ENCODE measurements at places on chromosomes 6 and 20.

GRCh38 chr6:68279793-68280557, 355.1 kb upstream of the ADGRB3 start:
- DNase-seq, result no peak
- H3K4me1 ChIP-seq, result no peaks in the 10 kb centered on the region
- no peaks in the 10 kb centered on the region for H3K36me3 ChIP-seq
- no peak overlapping the region for H3K4me3 ChIP-seq
- H3K27me3 ChIP-seq, result no peaks in the 10 kb centered on the region
- no peak overlapping the region for H3K27ac ChIP-seq

- H3K27me3 ChIP-seq, result peaks cover 4% of the 10 kb centered on the region
- no peak overlapping the region for H3K27ac ChIP-seq
- no peak overlapping the region for H3K4me3 ChIP-seq
- H3K4me1 ChIP-seq, result no peaks in the 10 kb centered on the region
- no peaks in the 10 kb centered on the region for H3K36me3 ChIP-seq
Measured at GRCh38 chr6:147080225-147080624, 124.0 kb upstream of the STXBP5 start.

GRCh38 chr6:4510317-4510716, 265.9 kb upstream of the CDYL start:
- no peaks in the 10 kb centered on the region for H3K4me1 ChIP-seq
- H3K27ac ChIP-seq, result no peak overlapping the region
- no peaks in the 10 kb centered on the region for H3K27me3 ChIP-seq
- H3K4me3 ChIP-seq, result no peak overlapping the region

DNA sequence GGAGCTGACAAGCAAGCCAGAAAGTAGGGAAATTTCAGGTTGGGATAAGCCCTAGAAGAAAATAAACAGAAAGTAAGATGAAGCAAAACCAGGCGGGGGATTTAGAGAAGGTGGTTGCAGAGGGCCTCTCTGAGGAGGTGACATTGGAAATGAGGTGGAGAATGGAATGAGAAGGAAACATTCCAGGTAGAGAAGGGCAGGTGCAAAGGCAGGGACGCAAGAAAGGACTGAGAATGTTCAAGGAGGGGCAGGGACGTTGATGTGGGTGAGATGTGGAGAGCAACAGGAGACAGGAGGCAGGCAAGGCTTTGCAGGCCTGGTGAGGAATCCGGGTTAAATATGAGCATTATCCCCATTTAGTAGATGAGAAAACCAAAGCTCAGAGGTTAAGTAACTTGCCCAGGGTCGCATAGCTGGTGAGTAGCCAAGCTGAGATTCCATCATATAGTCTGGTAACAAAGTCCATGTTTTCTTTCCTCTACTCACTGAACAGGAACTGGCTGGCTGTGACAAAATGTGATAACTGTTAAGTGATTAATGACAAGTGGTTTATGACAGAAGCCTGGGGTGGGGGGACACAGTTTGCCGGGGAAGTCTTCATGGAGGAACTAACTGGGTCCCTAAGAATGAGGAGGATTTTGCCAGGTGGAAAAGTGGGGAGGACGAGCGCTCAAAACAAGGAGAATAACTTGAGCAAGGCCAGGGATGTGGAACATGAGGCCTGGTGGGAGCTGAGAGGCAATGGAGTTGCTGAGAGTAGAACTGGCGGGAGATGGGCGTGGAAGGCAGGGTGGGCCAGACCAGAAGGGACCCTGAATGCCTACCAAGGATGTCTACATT, 32.6 kb downstream of the MRPL14 start:
- H3K36me3 ChIP-seq, result peaks cover 6% of the 10 kb centered on the region
- H3K4me1 ChIP-seq, result peaks cover 3% of the 10 kb centered on the region
- H3K27ac ChIP-seq, result peak overlapping the region; percentile 10
- no peak for DNase-seq

DNA sequence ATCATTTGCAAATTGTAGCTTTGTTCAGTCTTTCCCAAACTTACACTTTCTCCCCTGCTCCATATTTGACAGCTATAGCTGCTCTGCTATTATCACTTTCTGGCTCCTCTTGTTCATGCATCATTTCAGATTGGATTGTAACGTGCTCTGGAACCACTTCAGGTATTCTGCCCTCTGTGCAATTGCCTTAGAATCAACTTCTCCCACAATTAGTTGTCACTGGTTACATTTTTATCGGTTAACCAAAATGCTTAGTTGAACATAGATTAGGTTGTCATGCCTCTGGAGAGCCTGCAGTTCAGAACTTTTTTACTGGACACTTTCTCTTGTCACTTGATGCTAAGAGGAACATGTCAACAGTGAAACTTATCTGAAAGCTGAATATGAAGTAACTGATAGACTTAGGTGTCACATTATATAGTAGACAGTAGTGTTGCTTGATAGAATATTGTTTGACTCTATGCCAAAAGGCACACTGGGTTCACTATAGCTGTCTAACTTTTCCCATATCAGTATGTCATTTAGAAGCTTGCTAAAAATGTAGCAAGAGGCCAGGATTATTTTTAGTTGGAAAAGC, 127.7 kb upstream of the PTPRK start:
- DNase-seq, result no peak
- peaks cover 2% of the 10 kb centered on the region for H3K27me3 ChIP-seq
- H3K4me3 ChIP-seq, result no peak overlapping the region
- no peaks in the 10 kb centered on the region for H3K4me1 ChIP-seq
- no peaks in the 10 kb centered on the region for H3K36me3 ChIP-seq

DNA sequence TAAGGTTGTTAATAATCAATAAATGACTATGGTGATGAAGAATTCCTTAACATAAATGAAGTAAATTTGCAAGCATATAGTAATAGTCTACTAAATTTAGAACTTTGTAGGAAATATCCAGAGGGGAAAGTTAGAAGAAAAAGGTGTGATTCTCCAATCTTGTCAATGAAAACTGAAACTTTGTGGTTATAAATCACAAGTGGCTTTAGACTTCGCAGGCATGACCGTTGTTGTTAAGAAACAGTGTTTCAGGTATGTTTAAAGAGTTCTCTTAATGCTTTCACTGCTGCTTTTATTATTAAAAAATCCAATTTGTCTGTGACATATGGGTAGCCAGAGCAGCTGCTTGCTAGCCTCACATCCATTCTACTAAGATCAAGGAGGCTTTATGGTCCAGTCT, 475.6 kb upstream of the ADGRB3 start:
- H3K36me3 ChIP-seq, result no peaks in the 10 kb centered on the region
- no peak overlapping the region for H3K4me3 ChIP-seq
- DNase-seq, result no peak
- no peaks in the 10 kb centered on the region for H3K4me1 ChIP-seq
- H3K27me3 ChIP-seq, result no peaks in the 10 kb centered on the region

DNA sequence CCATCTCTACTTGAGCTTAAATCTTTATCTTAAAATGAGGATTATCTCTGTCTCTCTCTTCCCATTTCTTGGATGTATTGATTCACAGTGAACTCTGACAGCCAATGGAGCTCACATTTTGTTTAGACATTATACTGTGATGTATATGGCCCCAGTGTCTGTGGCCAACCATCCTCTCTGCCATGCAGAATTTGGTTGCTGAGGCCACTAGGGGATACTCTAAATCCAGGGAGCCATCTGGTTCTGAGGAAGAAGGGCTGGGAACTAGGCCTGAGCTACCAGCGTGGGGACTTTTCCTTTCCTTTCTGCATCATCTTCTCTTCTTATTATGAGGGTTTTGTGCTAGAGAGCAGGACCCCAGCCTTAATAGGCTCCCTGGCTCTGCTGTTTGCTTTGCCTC, 59.1 kb upstream of the RIPOR2 start:
- H3K27ac ChIP-seq, result no peak overlapping the region
- peaks cover 12% of the 10 kb centered on the region for H3K36me3 ChIP-seq
- H3K27me3 ChIP-seq, result no peaks in the 10 kb centered on the region
- no peak overlapping the region for H3K4me3 ChIP-seq
- peaks cover 56% of the 10 kb centered on the region for H3K4me1 ChIP-seq
